ENCODE measurements at places on chromosomes 7 and 10.

- DNase-seq, result peak; percentile 61
These were observed at the start of gene PLAC9 for GRCh38 chr10:80132299-80133139. Gene PLAC9 (plus strand): TSS chr10:80132730. CDS start chr10:80132763, 33 bp downstream.

DNA sequence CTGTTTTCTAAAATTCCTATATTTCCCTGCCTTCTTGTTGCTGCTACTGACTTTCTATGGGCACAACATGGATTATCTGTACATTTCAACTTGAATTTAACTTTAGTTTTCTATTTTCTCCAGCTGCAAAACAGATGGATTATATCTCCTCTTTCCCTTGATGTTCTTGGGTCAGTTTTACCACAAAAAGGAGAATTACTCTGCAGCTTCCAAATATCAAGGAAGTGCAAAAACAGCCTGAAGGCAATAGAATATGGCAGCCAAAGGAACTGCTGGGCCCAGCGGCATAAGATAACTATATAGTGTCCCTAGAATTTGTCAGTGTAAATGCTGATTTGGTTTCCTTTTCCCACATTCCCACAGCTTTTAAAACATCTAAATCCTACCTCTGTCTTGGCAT lies 29.1 kb downstream of the CPED1 start:
- no peak for DNase-seq

DNA sequence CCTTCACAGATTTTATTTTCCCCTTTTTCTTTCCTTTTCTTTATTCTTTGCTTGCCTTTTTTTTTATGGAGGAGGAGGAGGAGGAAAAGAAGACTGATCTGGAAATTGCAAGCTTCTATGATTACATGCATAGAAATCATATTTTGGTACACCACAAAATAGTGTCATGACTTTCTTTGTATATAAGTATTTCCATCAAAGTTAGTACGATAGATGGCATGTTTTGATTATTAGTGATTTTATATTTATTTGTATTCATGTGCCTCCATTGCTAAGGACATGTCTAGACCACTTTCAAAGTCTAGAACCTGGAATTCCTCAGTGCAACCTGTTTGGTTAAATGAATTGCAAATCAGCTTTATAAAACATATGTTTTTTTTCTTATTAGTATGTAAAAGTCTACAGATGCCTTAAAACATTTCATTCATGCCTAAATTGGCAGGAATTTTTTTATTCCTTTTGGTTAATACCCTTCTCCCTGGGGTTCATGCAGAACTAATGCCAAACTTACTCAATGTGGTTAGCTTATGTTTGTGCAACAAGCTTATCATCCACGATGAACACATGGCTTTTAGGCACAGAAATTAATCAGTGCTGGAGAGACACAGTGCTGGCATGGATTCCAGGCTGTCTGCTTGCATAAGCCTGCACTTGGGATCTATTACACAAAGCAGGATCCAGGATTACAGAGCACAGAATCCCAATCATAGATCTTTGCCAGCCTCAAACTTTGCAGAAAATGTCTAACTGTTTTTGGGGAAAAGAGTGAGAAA lies 213.1 kb downstream of the CHRM2 start:
- no peak for DNase-seq

GRCh38 chr10:47225219-47225927 lies 74.6 kb upstream of the GDF10 start:
- DNase-seq, result no peak

DNA sequence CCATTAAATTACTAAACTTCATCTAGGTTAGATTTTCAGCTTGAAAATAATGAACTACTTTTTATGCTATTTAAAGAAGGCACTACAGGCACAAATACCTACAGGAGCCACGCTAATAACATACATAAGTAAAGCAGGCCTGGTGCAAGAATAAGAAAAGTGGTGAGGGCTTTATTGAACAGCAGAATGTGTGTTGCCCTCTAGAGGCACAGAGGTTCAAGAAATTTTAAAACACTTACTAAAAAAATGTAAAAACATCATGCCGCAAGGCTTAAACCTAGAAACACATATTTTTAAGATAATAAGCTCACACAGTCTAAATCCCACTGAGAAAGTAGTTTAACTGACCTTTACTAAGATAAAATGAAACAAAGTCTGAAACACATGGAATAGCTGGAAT lies 20.3 kb downstream of the CACUL1 start:
- no peak for DNase-seq

GRCh38 chr7:131934452-131934851 lies 378.0 kb upstream of the PODXL start:
- no peak for DNase-seq

GRCh38 chr7:112937651-112938415 lies 147.6 kb upstream of the TMEM168 start:
- DNase-seq, result no peak

- DNase-seq, result peak; percentile 38
These were observed 448.5 kb downstream of the XPNPEP1 start for GRCh38 chr10:109474812-109475211.

GRCh38 chr7:102082693-102083368 lies 203.8 kb upstream of the SH2B2 start:
- no peak for DNase-seq

- DNase-seq, result no peak
These were observed 33.0 kb upstream of the PPP1R3C start for GRCh38 chr10:91665842-91666241.

GRCh38 chr10:43980313-43980712 lies 331.6 kb upstream of the ZNF32 start:
- DNase-seq, result no peak

- DNase-seq, result peak; percentile 60
These were observed 74.4 kb upstream of the RSU1 start for GRCh38 chr10:16891375-16892313.

GRCh38 chr7:140883378-140883777 lies 41.4 kb downstream of the BRAF start:
- no peak for DNase-seq

DNA sequence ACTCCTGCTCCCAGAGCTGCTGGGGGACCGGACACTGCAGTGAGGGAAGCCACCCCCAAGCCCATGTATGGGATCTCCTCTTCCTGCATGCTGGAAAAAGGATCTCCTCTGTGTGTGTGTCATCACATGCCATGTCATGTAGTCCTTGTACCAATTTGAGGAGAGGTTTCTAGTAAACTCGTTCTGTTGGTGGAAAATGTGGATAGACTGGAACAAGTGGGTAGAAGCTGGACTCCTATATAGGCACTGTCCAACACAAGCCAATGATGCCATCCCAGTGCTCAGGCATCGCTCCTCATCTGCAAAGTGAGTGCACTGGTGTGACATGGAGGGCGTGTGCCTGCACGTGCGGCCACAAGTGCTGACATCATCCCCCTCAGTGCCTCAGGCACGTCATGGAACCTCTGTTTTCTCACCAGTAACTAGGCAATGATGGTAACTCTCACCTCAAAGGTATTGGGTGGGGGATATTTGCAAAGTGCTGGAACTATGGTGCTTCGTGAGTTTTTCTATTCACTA lies 19.3 kb downstream of the MYO1G start:
- no peak for DNase-seq

DNA sequence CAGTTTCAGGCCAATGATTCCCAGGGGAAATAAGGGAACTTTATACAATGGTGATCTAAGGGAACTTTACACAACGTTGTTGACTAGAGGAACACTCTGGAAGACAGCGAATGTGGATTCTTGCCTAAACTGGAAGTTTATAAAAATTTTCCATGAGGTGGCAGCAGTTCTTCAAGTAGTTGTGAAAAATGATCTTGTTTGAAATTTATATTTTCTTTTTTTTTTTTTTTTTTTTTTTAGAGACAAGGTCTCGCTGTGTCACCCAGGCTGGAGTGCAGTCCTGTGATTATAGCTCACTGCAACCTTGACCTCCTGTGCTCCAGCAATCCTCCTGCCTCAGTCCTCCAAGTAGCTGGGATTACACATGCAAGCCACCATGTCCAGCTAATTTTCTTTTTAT lies 32.1 kb upstream of the GTF2I start:
- DNase-seq, result no peak

GRCh38 chr7:37016064-37016878 lies 292.0 kb upstream of the AOAH start:
- no peak for DNase-seq

GRCh38 chr7:32037650-32038198 lies 32.5 kb downstream of the PDE1C start:
- no peak for DNase-seq

- DNase-seq, result no peak
These were observed at the start of gene MRLN for GRCh38 chr10:59753267-59753666. Gene MRLN (minus strand): TSS chr10:59753455.

DNA sequence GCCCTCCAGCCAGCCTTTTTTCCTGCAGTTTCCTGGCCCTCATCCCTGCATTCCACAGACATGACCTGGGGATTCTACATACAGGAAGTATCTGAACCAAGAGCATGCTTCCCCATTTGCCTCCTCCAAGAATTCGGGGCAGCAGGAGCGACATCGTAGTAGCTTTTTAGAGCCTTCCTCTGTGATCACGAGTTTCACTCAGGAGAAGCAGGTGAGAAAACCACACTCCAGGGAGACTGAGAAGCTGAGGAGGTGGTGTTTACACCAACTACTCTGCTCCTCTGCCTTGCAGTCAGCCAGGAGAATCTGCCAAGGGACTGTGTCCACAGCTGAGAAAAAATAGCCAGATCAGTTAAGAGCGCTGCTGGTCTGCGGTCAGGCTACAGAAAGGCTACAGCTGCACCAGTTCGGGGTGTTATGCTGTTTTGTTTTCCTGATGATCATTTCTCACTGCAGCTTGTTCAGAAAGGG lies 54.1 kb downstream of the HSPA12A start:
- DNase-seq, result no peak

DNA sequence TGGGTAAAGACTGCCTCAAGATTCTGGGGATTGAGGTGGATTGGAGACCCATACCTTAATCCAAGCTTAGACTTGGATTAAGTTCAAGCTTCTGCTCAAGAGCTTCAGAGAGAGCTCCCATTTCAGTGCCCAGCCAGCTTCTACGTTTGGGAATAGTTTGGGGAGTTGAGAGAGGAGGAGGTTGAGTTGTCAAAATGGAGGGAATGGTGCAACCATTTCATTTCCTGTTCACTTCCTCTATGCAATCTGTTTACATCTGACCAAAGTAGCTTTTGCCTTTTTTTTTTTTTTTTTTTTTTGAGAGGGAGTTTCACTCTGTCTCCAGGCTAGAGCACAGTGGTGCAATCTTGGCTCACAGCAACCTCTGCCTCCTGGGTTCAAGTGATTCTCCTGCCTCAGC lies 65.8 kb downstream of the ENTPD1 start:
- DNase-seq, result no peak

- DNase-seq, result no peak
These were observed 218.7 kb downstream of the ABCA13 start for GRCh38 chr7:48389977-48390376.

DNA sequence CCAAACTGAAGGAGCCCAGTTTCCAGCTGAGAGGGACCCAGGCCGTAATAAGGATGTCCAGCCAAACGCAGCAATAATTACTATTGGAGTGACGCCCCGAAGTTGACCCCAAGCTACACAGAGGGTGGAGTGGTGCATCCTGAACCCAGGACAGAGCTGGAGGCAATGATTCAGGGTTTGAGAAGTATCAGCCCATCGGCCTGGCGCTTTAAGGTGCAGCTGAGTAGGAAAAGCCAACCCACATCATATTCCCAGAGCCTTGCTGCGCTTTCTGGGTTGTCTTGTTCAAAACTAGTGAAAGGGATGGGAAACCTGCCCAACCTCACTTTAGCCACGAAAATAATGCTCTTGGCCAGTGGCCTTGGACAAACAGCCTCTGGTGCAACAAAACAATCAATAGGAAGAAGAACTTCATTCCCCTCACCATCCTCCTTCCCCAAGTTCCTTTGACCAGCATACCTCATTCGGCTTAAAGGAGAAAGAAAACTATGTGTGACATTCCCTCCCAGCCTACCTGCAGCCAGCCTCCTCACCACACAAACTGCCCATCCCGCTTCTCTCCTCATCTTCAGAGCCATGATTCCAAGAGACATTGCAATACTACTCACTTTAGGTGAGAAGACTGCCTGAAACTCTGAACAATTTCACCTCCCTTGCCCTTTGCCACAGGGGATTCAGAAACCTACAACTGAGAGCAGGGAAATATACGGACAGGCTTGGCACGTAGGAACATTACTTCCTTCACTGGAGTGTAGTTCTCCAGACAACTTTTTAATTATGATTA lies 217.2 kb upstream of the MKLN1 start:
- DNase-seq, result peak; percentile 26

DNA sequence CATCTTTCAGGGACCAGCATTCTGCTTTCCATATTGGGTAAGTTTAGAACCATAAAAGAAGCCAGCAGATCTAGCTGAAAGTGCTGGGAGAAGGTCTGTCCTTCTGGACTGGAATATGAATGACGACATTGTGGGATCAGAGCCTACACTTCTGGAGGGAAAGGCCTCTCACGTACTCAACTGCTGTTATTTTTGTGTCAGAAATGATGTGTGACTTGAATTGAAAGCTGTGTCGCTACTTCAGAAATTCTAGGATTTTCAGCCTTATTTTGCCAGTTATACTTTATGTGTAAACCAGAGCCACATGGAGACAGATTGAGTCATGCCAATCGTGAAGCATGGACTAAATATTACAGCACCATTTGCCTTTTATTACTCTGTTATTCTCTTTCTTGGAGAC lies 231.0 kb downstream of the KIAA1217 start:
- DNase-seq, result no peak

DNA sequence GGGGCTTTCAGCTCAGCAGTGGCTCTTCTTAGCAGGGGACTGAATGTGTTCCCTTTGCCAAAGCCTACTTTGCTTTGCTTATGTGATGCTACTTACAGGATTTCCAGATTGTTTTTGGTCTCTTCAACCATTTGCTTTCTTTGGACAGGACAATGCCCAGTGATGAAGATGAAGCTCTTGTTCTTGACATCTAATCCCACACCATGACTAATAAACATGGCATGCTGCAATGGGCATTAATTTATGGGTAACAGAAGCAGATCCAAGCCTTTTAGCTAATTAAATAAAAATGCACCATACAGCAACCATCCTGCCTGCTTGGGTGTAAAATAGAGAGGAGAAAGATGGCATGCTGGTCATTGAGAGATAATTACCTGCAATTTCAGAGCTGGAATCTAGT lies 175.5 kb upstream of the ITGB1 start:
- DNase-seq, result no peak

- DNase-seq, result peak; percentile 65
These were observed 24.7 kb downstream of the GHRHR start for GRCh38 chr7:30988351-30989005.

- DNase-seq, result no peak
These were observed 169.2 kb downstream of the ZNF438 start for GRCh38 chr10:30862486-30862885.

GRCh38 chr10:28853195-28853594 lies 175.9 kb downstream of the BAMBI start:
- DNase-seq, result no peak

GRCh38 chr7:2523941-2524807 lies 4.6 kb downstream of the LFNG start:
- peak; percentile 56 for DNase-seq

GRCh38 chr7:71618278-71618677 lies 486.3 kb downstream of the GALNT17 start:
- DNase-seq, result no peak

GRCh38 chr10:44650691-44651661 lies 260.2 kb upstream of the TMEM72 start:
- DNase-seq, result no peak

- DNase-seq, result peak; percentile 68
These were observed 8.6 kb downstream of the BTBD16 start for GRCh38 chr10:122279725-122280141.
